ENCODE measurements at places on chromosomes 1 and 21.

DNA sequence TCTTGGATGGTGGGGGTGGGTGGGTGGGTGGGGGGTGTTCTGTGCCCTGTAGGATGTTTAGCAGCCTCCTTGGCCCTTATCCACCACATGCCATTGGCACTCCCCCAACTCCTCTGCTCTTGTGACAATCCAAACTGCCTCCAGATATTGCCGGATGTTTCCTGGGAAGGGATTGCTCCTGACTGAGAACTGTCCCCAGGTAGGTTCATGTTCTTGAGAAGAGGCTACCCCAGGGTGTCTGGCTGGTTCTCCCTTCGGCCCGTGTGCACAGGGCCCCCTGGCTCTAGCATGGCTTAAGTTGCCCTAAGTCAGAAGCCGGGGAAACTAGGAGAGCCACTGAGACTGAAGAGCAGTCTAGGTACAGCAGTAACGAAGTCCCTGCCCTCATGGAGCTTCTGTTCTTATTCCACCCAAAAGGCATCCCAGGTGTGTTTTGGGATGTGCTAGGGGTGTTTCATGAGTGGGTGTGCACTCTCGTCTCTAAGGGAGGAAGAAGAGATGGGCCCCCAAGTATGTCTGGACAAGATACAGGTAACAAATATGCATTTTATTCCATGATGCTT is 19.8 kb upstream of the THRAP3 start:
- no peak for DNase-seq

GRCh38 chr21:14071902-14072734 is 138.6 kb downstream of the LIPI start:
- DNase-seq = no peak

DNA sequence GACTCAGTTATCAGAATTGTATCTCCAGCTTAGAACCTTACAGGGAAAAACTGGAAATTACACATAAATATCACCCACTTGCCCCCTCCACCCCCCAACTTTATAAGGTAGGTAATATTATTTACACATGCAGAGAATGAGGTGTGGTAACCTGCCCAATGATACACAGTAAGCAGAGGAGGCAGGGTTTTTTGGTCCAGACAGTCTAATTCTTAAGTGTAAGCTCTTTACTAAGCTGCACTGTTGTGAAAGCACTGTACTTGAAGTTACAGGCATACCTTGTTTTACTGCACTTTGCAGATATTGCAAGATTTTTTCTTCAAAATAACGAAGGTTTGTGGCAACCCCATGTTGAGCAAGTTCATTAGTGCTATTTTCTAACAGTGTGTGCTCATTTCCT is 24.8 kb upstream of the MYOCOS start:
- no peak for DNase-seq

DNA sequence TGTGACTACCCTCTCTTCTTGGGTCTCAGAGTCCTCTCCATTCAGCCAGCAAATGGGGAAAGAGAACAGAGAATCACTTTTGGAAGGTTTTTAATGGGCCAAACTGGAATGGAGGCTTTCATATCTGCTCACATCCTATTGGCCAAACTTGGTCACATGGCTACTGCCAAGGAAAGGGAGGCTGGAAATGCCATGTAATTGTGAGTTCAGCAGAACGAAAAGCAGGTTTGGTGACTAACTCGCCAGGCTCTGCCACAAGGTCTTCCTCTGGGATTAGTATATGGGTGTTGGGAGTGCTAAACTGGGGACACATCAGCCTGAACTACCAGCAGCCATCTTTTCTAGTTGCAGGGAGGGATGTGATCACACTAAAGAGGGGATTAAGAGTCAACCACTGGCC is 19.2 kb downstream of the RD3 start:
- DNase-seq = no peak

- peak; percentile 11 for DNase-seq
Observed at GRCh38 chr1:174191349-174191862, 32.1 kb downstream of the RABGAP1L start.

DNA sequence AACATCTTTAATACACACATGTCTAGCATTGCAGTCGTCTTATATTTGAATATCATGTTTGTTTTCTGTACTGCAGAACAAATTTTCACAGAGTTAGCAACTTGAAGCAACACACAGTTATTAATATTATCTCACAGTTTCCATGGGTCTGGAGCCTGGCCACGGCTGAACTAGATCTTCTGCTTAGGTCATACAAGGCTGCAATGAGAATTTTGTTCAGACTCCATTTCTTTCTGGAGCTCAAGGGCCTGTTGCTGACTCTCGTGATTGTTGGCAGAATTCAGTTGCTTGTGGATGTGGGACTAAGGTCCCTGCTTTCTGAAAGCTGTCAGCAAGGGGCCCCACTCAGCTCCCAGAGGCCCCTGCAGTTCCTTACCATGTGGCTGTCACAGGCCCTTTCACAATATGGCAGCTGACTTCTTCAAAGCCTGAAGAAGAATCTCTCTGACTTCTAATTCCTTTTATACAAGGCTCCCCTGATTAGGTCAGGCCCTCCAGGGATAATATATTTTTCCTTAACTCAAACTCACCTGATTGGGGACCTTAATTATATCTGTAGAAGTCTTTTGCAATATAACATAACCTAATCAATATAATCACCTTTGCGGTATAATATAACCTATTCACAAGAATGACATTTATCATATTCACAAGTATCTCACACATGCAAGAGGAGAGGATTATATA is 296.3 kb downstream of the NFIA start:
- no peak for DNase-seq

DNA sequence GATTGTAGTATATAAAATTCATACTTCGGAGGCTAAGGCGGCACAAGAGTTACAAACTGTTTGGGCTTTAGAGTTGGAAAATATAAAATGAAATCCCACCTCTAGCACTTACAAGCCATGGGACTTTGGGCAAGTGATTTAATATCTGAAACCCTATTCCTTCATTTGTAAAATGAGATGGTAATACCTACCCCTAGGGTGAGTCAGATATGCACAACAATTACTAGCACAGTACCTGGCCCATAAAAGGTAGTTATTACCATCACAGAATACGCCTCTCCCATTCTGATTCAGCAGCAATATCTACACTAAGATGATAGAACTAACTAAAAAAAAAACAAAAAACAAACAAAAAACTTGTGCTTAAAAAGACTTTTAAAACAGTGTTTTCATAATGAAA is 3.5 kb downstream of the KLHL12 start:
- no peak for DNase-seq

DNA sequence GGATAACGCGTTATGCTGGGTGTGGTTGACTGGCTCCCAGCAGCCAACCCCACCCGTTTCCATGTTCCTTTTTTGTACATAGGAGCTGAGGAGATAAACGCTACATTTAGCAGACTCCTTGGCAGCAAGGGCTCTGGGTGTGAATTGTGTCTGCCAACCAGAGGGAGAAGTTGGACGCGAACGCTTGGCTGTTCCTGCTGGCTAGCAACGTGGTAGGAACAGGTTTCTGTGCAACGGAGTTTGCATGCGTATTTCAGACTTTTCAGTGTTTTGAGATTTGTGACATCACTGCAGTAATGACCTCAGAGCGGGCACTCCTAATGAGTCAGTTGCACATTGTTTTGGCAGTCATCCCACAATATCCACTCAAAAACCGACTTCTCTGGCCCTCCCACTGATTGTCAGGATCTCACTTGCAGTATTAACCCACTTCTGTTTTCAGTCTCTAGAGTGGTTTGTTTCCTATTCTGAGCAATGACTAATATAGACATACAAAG is 98.7 kb upstream of the RGS1 start:
- peak; percentile 10 for DNase-seq

- no peak for DNase-seq
Observed at GRCh38 chr1:159700312-159700711, 14.1 kb downstream of the CRP start.

DNA sequence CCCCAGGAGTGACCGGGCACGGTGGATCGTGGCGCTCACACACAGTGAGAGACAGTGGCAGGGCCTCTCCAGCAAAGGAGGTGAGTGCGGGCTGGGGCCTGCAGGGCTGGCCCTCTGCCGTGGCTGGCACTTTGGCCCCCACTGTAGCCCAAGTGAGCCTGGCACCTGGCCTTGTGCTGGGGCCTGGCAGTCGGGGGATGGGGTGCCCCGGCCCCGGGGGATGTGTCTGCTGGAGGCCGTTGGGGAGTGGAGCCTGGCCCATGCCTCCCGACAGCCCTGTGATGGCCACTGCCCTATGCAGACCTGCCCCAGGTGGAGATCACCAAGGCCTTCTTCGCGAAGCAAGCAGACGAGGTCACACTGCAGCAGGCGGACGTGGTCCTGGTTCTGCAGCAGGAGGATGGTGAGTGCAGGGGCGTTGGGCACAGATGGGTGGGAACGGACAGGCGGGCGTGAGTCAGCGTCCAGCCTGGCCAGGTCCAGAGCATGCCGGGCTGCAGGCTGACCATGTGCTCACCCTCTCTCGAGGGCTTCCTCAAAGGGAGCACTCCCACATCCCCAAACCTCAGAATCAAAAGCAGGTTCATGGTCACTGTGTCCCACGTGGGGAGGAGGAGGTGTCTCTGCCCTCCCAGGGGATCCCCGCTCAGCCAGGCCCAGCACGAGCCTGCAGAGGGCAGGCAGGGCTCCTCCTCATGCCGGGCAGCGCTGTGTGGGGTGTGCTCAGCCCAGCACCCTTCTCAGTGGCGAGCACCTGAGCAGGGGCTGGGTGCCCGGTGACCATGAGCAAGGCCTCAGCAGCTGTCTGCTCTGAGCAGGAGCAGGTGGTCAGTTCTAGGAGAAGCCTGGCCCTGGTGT is 25.3 kb downstream of the ARHGEF16 start:
- no peak for DNase-seq

DNA sequence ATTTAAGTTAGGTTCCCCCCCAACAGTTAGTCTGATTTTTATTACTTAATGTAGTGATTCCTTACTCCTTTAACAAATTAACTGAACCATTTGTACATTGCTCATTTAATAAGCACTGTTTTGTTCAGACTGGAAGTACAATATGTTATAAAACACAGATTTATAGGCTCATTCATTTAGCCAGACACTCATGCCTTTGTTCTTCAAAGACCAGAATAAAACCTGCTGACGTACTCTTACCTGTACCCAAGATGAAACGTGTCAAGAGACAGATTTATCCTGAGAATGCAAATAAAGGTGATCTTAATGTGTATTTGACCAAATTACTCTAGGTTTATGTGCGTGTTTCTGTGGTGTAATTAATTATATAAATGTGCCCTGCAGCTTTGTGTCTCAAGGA is 92.8 kb downstream of the INTS7 start:
- DNase-seq = no peak

DNA sequence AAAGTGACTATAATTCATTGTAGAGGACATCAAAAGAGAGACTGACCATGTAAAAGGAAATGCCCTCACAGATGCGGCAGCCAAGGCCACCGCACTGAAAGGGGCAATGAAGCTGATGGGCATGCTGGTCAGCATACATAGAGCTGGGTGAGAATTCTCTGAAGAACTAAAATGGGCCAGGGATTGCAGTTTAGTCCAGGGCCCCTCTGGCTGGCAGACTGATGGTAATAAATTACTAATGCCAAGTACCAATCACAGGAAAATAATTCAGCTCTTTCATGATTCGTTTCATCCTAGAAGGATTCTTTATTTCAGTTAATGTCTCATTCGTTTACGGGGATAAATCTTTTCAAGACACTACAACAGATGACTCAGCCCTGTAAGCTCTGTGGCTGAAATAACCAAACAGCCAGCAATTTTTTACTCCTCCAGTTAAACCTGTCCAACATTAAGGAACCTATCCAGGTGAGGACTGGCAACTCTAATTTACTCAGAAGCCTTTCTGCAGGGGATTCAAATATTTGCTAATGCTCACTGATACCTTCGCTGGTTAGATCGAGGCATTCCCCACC is 56.9 kb upstream of the MAP1LC3C start:
- no peak for DNase-seq

DNA sequence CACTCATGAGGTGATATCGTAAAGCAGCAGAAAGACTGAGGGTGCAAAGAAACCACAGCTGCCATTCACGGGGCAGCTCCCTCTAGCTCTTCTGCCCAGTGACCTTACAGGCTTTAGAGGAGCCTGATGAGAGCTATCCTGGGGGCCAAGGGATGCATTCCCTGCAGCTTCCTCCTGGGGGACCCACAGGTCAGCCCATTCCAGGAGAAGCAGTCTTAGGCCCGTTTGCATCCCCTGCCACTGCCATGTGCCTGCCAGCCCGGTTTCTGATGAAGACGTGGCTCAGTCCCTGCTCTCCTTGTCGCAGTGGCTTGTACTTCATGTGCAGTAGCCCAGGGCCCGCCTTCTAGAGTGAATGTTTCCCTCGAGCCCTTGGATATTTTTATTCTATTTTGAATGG is 22.8 kb downstream of the ATP5PO start:
- no peak for DNase-seq

DNA sequence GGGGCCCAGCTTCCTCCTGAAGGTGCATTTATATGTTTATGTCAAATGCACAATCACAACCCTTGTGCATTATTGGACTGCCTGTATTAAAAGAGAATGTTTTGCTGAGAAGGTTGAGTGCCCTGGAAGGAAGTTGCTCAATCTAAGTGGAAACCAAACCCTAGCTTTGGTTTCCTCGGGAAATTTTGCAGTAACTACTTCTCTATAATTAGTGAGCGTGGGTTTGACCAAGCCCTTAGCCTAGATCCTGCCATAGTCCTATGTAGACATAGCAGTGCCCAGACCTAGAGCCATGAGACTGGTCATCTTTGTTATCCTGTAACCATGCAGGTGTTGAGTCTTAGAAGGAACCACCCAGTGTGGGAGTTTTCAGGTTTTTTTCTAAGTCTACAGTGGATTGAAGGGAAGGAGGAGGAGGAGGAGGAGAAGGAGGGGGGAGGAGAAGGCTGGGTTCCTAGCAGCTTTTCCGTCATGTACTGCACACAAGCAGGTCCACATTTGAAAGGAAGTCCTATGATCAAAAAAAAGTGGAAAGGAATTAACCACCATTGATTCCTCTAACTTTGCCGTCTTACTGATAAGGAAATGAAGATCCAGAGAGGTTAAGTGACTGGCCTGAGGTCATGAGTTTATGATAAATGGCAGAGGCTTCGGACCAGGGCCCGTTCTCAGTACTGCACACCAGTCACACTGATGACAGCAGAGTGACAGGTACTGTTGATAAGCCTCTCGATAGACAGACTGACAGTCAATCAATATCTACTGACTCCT is 72.2 kb upstream of the LYST start:
- DNase-seq = peak; percentile 18

GRCh38 chr1:16189003-16189402 is 23.4 kb downstream of the ARHGEF19 start:
- DNase-seq = no peak

GRCh38 chr1:219928791-219929118 is 398 bp upstream of the SLC30A10 start:
- DNase-seq = no peak

Measured in CD4-positive, alpha-beta T cell treated with Interleukin-12 subunit alpha and Interleukin-12 subunit beta, for 1 hour (primary cell).